NCI-H446 treated with DMSO at 0.1 percent for 48 hours (cell line): ENCODE measurements at places on chromosomes 5 and 9.

GRCh38 chr9:137310189-137311052 is 8.3 kb upstream of the NRARP start:
- DNase-seq: no peak

DNA sequence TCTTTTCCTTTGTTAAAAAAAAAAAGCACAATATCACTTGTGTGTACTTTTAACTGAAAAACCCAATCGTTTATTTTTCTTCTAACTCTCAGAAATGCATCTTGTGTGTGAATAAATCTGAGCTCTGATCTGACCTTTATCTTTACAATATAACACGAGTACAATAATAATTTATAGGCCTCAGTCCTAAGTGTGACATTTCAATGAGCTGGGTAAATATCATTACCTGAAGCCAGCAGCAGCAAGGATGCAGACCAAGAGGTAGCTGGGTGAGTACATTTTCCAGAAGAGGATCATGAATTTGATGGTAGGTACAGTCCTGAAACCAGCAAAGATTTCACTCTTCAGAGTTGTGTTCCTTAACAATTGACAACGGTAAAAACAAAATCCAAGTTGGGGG is 264.0 kb upstream of the KIF2A start:
- no peak for DNase-seq

GRCh38 chr5:168786147-168786546 is 207.0 kb upstream of the PANK3 start:
- no peak for DNase-seq

- DNase-seq: no peak
These were observed 149.7 kb upstream of the SPRY4 start for GRCh38 chr5:142474431-142475094.

DNA sequence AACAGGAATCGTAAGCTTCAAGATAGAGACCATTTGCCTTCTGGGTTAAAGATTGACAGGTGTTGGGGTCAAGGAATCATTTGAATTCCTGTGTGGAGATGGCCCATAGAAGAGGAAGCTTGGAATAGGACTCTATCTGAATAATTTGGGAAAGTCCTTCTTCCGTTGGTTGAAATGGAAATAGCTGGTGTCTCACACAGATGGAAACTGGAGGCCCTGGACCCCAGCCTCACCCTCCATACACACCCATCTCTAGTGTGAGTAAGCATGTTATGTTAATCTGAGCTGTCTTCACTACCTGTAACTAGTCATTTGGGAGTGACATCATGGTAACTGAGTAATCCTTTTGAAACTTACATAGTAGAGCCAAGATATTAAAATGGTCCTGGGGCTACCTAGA is 184.4 kb downstream of the CD180 start:
- DNase-seq: no peak

DNA sequence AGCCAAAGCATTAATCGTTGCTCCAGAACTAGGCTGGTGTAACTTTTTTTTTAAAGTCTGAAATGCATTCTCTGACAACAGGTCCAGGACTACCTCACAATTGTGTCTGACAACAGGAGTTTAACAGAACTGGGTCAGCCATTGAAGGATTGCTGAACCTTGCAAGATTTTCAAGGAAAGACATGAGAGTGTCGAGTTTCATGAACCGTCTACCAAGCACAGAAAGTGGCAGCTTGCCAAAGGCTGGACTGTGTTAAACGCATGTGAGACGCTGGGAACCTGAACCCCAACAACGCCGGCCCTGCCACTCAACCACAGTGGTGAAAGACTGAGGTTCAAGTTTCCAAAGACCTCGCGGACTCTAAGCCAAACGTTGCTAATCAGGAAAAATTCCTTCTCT is 79.1 kb downstream of the LHFPL2 start:
- DNase-seq: no peak

DNA sequence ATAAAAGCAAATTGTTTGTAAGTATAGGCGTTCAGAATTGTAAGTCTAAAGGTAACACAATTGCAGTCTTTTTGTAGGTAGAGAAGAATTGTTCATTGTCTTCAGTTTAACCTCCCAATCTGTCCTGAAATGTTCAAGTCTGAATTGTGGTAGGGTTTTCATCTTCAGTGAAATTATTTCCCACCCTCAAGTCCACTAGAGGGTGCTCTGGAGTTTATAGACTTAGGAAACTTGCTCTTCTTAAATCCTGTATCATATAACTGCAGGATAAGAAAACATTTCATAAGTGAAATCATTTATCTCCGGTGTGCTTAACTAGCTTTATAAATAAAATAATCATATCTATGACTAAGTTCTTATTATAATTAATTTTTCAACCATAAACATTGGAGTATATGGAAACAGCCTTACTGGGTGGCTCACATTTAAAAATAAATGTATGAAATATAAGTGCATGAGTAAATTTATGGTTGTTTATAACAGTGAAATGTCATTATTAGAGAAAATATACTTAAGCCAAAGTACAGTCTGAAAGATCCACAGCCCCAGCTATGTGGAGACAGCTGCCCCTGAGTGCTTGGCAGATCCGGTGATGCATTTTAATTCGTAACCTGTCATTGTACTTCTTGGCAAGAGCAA is 182.4 kb upstream of the OTULINL start:
- peak; percentile 17 for DNase-seq

- no peak for DNase-seq
These were observed 167.9 kb upstream of the GLRA1 start for GRCh38 chr5:152092580-152092979.

- no peak for DNase-seq
These were observed 58.6 kb downstream of the PCDHGC5 start for GRCh38 chr5:141547488-141547887.

GRCh38 chr9:136286359-136286986 is 17.4 kb downstream of the CCDC187 start:
- DNase-seq: no peak

GRCh38 chr5:100448111-100448528 is 87.1 kb upstream of the FAM174A start:
- DNase-seq: no peak

DNA sequence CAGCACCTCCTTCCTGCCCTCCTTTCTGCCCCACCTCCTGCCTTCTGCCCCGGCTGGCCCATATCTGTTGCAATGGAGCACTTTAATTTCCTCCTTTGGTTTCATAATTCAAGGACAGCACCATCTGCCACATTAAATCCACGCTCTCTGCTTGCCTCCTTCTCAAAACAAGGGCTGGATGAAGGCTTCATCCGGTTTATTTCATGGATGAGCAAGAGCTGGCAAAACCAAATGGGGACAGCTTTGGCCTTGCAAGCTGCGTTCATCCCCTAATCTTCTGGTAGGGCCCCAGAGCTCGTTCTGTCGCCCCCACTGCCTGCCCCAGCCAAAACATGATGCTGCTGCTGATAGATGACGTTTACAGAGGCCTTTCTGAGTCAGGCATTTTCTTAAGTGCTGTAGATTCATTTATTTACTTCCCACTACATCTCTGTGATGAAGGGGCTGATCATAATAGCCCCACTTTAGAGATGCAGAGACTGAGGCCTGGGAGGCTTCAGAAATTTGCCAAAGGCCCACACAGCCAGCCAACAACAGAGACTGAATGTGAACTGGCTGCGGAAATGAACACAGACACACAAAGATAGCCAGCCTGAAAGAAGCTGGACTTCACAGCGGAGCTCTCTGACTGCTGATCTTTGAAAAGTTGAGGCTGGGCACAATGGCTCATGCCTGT is 115.6 kb upstream of the CPEB4 start:
- DNase-seq: no peak

DNA sequence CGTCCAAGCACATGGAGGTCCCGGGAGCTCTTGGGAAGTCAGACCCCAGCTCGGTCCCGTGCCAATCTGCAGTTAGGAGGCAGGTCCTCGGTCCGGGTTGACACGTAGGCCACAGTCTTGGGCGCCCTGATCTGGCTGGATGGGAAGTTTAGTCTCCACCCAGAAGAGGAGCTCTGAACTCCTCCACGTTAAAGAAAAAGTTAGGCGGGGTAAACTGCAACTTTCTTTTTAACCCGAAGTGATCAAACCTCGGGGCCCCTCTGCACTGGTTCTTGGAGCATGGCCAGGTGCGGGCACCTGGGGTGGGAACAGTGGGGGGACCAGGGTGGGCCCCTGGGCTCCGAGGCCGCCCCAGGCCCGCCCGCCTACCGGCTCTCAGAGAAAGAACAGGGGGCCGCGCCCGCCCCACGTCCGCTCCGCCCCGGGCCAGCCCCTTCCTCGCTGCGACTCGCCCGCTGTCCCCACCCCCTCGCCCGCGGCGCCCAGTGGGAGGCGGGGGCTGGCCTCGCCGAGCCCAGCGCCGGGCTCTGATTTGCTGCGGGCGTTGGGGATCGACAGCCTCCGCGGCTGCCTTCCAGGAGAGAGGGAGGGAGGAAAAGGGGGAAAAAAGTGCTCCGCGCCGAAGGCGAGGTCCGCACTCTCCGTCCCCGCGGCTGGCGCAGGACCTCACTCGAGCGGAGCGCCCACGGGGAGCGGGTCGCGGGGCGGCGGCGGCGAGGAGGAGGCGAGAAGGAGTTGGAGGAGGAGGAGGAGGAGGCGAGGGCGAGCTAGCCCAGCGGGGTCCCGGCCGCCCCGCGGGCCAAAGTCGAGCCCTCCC is at the start of gene COL5A1:
COL5A1 (plus strand) TSS at position 631 of the 817 bp plus-strand sequence. CDS start 385 bp downstream, outside the sequence.
- DNase-seq: no peak

GRCh38 chr9:133050781-133051180 is 11.0 kb upstream of the CEL start:
- no peak for DNase-seq

DNA sequence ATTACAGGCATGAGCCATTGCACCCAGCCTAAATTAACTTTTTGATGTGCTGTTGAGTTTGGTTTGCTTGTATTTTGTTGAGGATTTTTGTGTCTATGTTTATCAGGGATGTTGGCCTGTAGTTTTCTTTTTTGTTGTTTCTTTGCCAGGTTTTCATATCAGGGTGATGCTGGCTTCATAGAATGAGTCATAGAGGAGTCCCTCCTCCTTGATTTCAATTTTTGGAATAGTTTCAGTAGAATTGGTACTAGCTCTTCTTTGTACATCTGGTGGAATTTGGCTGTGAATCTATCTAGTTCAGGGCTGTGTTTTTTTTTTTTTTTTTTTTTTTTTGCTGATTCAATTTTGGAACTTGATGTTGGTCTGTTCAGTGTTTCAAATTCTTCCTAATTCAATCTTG is 1164.3 kb upstream of the DMAC1 start:
- peak; percentile 64 for DNase-seq

- DNase-seq: no peak
These were observed 26.8 kb upstream of the GARNL3 start for GRCh38 chr9:127237801-127238200.

GRCh38 chr5:9686216-9686615 is 56.1 kb upstream of the TAS2R1 start:
- DNase-seq: no peak

DNA sequence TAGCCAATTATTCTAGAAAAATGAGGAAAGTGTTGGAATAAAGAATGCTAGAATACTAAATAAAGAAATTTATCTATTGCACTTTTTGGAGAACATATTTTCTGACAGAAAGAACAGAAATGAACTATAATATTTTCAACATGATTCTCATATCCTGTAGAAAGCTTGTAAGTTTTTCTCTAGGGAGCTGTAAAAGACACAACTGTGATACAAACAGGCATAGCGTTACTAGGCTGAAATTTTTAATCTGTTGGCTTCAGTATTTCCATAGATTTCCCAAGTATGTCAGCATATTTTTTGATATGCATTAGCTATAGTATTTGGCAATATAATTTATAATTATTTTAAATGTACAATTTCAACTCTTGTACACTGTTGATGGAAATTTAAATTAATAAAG is 31.3 kb downstream of the ANXA1 start:
- DNase-seq: no peak

GRCh38 chr5:181221105-181221791 is 1.8 kb upstream of the TRIM41 start:
- no peak for DNase-seq

GRCh38 chr5:118891252-118891651 is 97.1 kb downstream of the DTWD2 start:
- peak; percentile 91 for DNase-seq

DNA sequence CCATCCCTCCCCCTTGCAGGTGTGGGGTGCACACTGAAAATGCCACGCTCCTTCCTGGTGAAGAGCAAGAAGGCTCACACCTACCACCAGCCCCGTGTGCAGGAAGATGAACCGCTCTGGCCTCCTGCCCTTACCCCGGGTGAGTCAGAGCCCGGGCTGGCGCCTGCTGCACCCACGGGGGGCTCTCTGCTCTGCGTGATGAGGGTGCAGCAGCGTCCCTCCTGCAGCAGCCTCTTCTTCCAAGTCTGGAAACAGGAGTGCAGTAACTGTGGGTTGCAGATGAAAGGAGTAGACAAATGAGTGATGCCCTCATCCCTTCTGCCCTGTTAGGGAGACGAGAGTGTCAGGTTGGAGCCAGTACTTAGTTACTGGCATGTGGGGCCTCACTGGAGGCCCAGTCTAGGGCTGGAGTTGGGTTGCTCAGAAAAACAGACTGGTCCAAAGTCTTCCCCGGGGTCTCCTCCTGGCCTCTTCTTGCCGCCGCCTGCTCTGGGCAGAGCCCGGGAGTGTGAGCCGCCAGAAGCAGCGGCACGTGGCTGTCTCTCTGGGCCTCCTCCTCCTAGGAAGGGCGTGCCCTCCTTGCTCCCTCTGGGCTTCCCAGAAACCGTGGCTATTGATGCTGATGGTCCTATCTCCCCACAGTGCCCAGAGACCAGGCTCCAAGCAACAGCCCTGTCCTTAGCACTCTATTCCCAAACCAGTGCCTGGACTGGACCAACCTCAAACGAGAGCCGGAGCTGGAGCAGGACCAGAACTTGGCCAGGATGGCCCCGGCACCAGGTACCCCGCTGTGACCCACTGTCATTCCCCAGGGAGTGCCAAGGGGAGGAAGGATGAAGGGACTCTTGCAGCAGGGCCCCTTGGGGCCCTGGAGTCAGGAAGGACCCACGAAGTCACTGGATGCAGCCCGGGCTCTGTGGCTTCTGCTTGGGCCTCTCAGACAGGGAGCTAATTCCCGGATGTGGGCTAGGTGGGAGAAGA is 8.4 kb downstream of the GFI1B start:
- no peak for DNase-seq

DNA sequence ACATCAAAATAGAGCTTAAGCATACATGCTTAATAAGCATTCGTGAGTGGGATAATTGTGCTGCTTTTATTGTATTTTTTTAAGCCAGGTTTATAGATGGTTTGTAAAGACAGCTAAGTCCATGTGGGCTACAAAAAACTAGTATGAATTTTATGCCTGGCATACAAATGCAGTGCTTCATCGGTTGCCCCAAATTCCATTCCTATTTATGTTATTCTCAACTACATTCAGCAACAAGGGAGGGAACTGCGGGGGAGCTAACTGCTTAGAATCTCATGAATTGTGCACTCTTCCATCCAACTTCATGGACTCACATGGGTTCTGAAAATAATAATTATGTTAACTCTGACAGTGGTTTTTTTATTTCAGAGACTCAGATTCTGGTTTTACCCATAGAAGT is 199.2 kb downstream of the FAM170A start:
- DNase-seq: no peak

GRCh38 chr9:128707446-128707845 is 5.1 kb downstream of the PKN3 start:
- no peak for DNase-seq
